ENCODE measurements at places on chromosomes 1 and 21.

DNA sequence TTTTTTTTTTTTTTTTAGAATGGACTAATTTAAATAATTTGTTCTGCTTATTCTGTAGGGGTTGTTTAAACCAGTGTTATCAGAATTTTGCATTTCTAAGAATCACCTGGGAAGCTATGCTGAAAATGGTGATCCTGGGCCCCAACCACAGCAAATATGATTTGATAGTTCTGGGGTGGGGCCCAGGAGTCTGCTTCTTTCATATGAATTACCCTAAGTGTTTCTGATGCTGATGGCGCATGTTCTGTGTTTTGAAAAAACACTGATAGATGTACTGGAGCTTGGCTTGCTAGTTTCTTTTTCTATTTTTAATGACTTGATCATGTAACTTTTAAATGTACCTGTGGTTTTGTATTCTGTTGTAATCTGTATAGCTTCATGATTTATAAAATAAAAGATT, 89.3 kb downstream of the CDC14A start:
- DNase-seq, result no peak

- no peak for DNase-seq
Observed at GRCh38 chr1:201214461-201214860, 23.8 kb downstream of the IGFN1 start.

GRCh38 chr1:153509729-153510354, 25.9 kb downstream of the S100A6 start:
- DNase-seq, result peak; percentile 18

GRCh38 chr1:21756393-21757089, 26.4 kb downstream of the USP48 start:
- DNase-seq, result no peak

- no peak for DNase-seq
Observed at GRCh38 chr1:100187912-100188311, 9.9 kb upstream of the LRRC39 start.

DNA sequence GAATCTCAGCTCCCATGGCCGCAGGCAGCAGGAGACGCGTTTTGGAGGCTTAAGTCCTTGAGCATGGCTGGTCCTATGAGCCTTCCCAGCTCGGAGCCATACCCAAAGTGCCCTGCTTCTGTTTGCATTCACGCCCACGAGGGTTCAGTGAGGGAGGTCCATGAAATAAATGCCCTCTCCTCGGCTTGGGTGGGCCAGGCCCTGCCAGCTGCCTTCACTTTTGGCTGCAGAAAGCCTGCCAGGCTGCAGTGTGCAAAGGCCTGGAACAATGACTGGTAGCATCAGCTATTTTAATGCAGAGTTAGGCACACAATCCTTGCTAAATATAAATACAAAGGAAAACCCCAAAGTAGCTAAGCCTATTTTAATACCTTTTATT, 49.4 kb downstream of the H3-3A start:
- no peak for DNase-seq

GRCh38 chr1:18452550-18452949, 28.2 kb upstream of the KLHDC7A start:
- no peak for DNase-seq

- no peak for DNase-seq
Observed at GRCh38 chr1:233237647-233238046, 57.9 kb downstream of the PCNX2 start.

GRCh38 chr1:51877434-51878307, 856 bp downstream of the NRDC start:
- no peak for DNase-seq

DNA sequence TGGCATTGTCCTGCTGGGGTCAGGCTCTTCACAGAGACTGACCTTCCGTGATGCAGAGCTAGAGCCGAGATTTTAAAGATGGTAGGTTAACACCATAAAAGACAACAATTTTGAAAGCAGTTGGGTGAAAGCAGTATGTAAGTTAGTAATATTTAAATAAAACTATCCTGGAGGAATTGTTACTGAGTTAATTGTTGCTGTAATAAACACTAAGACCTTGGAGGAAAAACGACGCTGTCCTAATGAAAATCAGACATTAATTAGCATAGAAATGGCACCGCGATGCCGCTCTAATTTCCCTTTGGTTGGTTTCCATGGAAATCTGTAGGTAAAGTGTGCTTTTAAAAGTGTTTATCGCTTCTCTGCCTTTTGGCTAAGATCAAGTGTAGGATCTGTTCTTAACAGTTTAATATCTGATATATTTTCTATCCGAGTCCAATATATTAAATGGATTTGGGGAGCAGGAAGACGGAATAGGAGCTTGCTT, 745 bp upstream of the ANP32E start:
- DNase-seq, result no peak

DNA sequence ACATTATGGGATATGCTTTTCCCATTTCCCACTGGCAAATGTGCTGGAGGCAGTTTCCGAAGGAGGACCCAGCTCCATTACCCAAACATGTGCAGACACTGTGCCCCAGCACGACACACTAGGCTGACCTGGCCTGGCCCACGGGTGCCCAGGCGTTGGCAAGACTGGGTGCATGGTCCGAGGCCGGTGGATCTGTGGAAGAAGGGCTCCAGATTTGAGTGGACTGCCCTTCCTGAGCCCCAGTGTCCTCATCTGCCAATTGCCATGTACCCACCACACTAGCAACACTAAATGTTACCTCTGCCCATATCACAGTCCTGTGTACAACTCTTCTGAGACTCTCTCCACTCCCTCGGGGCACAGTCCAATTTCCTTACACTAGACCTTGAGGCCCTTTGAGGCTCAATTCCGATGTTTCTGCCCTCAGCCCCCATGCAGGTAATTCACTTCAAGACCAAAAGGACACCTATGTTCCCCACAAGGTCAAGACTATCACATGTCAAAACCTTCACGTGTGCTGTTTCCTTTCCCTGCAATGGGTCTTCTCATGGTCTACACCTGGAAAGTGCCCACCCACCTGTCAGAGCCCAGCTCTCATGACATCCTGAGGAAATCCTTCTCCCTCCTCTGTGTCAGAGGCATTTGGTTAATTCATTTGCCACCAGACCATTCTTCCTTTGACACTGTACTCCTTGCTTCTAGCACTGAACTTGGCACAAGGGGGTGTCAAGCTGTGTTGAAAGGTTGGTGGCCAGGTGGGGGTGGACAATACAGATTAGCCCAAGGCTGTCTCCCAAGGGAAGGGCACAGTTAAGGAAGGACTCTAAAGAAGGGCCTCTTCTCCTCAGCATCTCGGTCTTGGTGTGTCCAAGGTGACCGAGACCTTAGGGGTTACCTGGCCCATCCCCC, 124.9 kb downstream of the DMRTB1 start:
- no peak for DNase-seq

GRCh38 chr1:162956922-162957321, 95.9 kb upstream of the CCDC190 start:
- no peak for DNase-seq

DNA sequence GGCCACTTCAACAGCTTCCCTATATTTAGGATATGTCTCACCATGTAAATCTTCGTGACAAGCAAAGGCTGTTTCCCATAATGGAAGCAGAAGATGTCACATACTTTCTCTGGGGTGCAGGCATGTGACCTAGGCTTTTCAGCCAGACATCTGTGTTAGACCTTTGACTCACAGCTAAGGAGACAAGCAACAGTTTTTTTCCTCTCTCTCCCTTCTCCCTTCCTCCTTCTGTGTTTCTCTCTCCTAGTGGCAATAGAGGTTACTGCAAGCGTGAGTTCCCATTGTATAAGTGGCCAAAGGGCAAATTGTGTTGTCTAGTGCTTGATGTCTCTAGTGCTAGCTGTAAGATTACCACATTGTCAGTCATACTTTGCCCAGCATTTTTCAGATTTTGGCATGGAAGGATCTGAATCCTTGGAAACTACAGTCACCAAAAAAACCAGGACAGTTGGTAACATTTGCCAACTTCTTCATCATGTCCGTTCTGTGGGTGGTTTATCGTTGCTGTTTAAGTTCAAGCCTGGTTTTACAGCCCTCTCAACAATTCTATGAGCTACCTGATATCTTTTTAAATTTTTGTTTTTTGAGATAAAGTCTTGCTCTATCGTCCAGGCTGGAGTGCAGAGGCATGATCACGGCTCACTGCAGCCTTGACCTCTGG, 44.4 kb upstream of the RABGAP1L start:
- DNase-seq, result peak; percentile 32

DNA sequence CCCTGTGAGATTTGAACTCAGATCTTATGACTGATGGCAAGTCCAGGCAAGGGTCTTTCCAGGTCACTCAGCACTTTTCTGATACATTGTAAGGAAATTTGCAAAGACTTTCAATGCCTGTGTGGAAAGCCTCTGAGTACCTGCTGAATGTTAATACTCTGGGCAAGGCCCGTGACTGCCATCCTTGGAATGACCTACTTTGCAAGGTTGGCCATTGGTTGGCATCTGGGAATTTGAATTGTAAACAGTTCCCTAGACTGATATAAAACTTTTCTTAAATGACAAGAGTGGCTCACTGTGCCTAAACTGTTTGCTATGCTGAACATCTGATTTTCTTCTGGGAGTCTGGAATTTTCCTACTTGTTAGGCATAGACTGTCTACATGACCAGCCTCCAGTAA, 57.1 kb downstream of the CD2 start:
- DNase-seq, result no peak

DNA sequence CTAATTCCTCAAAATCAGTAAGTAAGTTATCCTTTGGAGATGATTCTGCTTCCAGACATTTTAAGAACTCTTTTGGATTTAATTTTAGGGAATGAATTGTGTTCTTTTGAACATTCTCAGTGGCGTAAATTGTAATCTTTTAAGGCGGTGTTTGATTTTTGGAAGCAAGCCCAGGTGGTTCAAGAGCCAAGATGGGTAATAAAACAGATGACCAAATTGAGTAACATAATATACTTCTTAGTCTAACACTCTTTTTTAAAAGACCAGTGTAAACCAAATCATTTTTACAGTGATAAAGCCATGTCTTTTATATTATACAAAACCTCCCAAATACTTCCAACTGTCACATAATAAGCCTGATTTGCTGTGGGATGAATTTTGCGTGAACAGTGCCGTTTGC, 133.8 kb downstream of the LRRC40 start:
- DNase-seq, result no peak

GRCh38 chr1:223106856-223107255, 36.2 kb downstream of the TLR5 start:
- no peak for DNase-seq

DNA sequence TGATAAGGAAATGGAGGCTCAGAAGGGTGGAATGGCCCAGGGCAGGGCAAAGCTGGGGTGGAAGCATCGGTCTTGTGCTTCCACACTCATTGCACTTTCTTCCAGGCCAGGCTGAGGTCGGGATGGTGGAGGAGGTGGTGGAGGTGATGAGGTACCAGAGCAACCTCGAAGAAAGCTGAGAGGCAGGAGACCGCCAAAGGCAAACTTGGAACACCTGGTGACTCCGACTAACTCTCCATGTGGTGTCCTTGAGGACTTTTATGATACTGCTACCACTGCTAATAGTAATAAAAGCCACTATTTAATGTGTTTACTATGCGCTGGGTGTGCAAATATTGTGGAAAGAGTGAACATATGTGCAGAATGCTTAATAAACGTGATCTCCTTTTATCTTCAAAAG, 16.9 kb upstream of the BTG2 start:
- no peak for DNase-seq

GRCh38 chr1:201250326-201251011, 32.8 kb upstream of the PKP1 start:
- DNase-seq, result no peak

- no peak for DNase-seq
Observed at GRCh38 chr1:17544776-17545350, 5.4 kb downstream of the ARHGEF10L start.

DNA sequence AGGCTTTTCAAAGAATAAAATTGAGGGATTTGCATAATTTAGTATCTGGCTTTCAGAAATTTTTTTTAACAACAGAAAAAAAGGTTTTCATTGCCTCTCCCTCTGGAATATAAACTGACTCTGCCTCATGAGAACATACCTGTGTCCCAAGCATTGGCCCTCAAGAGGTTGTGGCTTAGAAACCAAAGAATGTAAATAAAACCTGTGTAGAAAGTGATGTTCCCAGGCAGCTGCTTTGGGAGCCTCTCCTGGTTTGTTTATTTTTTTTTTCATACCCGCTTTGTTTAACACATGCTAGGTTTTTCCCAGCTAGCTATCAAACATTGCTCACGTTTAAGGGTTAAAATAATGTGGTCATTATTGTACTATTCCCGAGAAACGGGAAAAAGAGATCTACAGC, 40.5 kb upstream of the IFNAR2 start:
- DNase-seq, result peak; percentile 23

GRCh38 chr1:29105822-29106221, 17.9 kb downstream of the TMEM200B start:
- DNase-seq, result no peak

- DNase-seq, result no peak
Observed at GRCh38 chr1:201191653-201192260, 1.1 kb downstream of the IGFN1 start.

- DNase-seq, result no peak
Observed at GRCh38 chr21:21268061-21268471, 269.9 kb downstream of the NCAM2 start.

GRCh38 chr1:110280126-110280525, 59.1 kb upstream of the RBM15 start:
- no peak for DNase-seq

DNA sequence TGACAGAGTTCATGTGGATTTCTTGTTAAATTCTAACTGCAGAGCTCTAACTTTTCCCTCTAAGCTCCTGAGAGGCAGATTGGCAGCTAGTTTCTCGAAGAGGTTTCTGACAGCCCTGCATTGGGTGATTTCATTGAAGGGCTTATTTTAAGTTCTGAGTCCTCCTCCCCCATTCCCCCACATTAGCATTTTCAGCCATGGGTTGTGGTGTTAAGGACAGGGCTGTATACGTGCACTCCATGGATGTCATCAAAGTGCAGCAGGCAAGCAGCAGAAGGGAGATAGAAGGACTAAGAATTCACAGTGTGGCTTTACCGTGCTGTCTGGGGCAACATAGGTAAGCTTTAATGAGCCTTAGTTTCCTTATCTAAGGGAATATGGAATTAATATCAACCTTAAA, 19.0 kb downstream of the CRYZ start:
- no peak for DNase-seq

DNA sequence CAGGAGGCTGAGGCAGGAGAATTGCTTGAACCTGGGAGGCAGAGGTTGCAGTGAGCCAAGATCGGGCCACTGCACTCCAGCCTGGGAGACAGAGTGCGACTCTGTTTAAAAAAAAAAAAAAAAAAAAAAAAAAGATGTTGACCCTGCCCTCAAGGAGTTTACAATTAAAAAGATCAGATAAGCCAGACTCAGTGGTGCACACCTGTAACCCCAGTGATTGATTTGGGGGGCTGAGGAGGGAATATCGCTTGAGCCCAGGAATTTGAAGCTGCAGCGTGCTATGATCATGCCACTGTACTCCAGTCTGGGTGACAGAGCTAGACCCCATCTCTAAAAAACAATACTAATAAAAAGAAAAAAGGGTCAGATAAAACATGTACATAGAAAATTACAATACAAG, 1.6 kb upstream of the SESN2 start:
- DNase-seq, result no peak

- DNase-seq, result no peak
Observed at GRCh38 chr1:94468708-94469107, 50.5 kb downstream of the ABCD3 start.

- DNase-seq, result no peak
Observed at GRCh38 chr21:46045154-46045553, 52.8 kb upstream of the COL6A2 start.

- no peak for DNase-seq
Observed at GRCh38 chr1:77544845-77545244, 137.6 kb downstream of the ZZZ3 start.
